M059J (cell line): ENCODE measurements at places on chromosomes 7 and 10.

- peak; percentile 75 for DNase-seq
Measured at GRCh38 chr10:58360412-58361004, 24.7 kb upstream of the TFAM start.

GRCh38 chr7:149825567-149826343, 12.4 kb upstream of the ZNF862 start:
- no peak for DNase-seq

- peak; percentile 92 for DNase-seq
Measured at GRCh38 chr7:68269405-68269804, 1272.8 kb downstream of the TYW1 start.

DNA sequence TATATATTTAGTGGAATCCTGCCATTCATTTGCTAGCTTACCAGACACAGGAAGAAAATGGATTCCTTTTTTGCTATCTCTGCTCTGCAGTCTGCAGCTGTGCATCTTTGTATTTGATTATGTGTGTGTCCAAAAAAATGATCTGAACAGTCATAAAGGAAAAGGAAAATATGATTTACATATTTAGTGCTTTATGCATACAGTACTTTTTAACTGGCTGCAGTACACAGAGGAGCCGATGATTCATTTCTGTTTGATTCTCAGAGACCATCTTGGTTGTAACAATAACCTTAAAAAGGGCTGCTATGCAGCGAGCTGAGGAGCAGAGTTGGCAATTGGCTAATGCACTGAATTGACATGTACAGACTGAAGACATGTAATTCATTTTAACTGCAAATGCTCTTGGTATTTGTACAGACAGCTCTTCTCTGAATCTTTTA, 151.3 kb upstream of the FZD1 start:
- DNase-seq, result no peak

GRCh38 chr7:111752022-111752582, 189.8 kb upstream of the IMMP2L start:
- DNase-seq, result peak; percentile 60

- no peak for DNase-seq
Measured at GRCh38 chr7:132735476-132735875, 159.2 kb upstream of the PLXNA4 start.

GRCh38 chr7:50962281-50962883, 179.7 kb upstream of the GRB10 start:
- peak; percentile 52 for DNase-seq

- no peak for DNase-seq
Measured at GRCh38 chr7:22406715-22407114, 49.8 kb upstream of the RAPGEF5 start.

DNA sequence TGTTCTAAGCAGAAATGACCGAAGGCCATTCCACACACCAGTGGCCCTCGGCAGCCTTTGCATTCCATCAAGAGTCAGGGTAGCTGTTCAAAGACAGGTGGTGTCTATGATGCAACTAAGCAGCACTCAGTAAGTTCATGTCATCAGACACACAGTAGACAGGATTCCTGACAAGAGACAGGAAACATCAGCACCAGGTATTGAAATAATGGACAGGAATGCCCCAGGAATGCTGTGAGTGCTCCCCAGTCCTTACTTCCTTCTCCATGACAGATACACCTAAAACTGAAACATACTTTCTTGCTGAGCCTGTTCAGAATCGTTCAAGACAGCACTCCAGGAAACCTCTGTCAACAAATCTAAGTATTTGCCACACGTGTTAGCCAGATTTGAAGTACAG, 204.4 kb downstream of the TPST1 start:
- DNase-seq, result no peak

DNA sequence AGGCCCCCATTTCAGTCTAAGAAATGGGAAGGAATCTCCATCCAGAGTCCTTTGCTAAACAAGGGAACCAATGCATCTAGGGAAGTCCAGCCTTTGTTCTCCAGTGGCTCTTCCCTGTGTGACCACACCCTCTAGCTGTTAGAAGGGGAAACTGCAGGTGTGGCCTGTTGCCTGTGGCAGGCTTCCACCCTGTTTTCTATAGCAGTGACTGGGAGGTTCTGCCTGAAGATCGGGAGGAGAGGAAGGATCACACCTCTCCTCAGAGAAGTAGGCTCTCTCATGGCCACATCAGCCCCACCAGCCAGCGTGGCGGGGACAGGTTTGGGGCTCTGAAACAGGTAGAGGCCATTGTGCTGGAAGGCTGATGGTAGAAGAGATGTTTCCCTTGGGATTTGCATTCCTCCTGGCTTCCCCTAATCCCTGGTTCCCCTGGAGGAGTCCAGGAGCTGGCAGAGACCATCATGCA, 47.7 kb upstream of the TRIM8 start:
- peak; percentile 68 for DNase-seq

DNA sequence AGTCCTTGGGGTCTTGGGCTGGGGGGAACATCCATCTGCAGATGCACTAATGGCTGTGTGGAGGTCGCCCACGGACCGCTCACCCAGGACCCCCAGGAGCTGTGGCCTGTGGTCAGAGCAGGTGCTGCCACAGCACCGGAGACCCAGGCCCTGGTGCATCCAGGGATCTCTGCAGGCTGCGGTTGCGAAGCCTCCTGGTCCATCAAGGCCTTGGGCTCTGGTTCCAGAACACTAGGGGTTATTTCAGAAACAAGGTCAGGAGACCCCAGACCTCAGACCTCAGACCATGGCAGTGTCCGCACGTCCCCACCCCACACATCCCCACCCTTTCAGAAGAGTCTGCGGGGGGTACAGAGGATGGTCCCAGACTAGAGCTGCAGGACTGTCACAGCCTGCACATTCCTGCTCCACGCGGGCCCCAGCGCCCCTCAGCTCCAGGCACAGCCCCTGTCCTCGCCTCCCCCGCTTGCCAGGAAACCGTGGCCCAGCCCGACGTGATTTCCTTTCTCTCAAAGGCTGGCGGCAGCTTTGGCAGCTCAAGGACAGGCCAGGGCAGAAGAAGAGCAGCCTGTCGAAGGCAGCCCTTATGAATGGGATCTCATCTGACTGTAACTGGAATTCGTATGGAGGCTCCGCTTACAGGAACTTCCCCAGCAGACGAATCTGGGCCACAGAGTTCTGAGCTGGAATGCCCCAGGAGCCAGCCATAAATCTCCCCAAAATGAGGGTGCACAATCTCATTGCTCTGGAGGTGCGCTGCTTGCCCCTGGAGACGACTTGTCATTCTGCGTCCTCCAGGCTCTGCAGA, 136.2 kb upstream of the RET start:
- no peak for DNase-seq

DNA sequence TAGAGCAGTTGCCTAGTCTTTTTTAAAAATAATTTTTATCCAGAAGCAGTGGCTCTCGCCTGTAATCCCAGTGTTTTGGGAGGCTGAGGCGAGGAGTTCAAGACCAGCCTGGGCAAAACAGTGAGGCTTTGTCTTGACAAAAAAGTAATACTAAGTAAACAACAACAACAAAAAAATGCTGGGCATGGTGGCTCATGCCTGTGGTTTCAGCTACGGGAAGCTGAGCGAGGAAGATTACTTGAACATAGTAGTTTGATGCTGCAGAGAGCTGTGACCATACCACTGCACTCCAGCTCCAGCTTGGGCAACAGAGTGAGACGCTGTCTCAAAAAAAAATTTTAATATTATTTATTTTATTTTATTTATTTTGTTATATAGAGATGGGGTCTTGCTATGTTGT, 31.3 kb upstream of the TPST1 start:
- DNase-seq, result no peak

DNA sequence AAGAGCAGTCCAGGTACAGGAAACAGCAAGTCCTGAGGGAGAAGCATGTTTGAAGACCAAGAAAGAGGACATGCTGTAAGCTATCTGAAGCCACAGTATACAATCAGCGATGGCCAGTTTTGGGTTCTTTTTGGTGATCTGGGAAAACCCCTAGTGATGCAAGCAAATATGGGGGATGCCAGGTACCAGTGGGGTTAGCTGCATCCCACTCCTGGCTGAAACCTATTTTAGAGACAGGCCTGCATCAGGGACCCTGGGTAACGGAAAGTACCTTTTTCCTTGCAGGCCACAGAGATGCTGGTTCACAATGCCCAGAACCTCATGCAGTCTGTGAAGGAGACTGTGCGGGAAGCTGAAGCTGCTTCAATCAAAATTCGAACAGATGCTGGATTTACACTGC, 32.9 kb downstream of the AP3M1 start:
- DNase-seq, result no peak

GRCh38 chr7:134333943-134334342, 17.2 kb upstream of the SLC35B4 start:
- DNase-seq, result no peak

GRCh38 chr10:87702260-87702972, 42.7 kb downstream of the PAPSS2 start:
- no peak for DNase-seq
